ENCODE measurements at places on chromosomes 16 and 17.

DNA sequence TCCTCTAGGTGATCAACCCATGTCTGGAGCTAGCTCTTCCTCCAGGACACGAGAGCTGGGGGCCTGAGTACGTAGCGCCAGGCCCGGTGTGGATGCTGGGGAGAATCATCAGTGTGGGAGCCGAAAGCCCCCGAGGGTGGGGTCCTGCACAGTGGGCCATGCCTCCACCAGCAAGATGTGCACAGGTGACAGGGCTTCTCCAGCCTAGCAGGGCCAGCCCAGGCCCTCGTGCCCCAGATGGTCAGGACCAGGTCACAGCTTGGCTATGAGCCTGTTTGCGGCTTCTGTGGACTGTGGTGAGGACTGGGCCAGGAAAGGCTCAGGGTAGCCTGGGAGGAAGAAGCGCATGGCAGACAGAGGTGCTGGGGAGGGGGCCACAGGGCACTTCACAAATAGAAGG, 7.8 kb downstream of the MPG start:
- DNase-seq = no peak

- no peak for DNase-seq
Observed at GRCh38 chr17:48644910-48645557, 18.9 kb upstream of the HOXB9 start.

DNA sequence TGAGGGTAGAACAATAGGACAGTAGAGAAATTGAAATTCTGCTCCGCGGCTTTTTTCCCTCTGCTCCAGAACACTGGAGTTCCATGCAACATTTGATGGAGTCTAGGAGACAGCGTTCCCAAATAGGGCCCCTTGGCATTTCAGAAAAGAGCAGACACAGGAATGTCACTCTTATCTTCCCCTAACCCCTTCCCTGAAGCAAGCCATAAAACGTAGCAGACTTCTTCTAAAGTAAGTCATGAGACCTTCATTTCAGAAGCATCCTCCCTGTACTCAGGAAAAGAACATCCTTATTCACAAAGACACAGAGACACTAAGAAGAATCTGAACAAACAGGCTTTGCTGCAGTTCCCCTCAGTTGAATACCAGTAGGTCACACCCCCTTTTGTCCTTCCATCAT, 296.1 kb upstream of the SOX9 start:
- DNase-seq = no peak

DNA sequence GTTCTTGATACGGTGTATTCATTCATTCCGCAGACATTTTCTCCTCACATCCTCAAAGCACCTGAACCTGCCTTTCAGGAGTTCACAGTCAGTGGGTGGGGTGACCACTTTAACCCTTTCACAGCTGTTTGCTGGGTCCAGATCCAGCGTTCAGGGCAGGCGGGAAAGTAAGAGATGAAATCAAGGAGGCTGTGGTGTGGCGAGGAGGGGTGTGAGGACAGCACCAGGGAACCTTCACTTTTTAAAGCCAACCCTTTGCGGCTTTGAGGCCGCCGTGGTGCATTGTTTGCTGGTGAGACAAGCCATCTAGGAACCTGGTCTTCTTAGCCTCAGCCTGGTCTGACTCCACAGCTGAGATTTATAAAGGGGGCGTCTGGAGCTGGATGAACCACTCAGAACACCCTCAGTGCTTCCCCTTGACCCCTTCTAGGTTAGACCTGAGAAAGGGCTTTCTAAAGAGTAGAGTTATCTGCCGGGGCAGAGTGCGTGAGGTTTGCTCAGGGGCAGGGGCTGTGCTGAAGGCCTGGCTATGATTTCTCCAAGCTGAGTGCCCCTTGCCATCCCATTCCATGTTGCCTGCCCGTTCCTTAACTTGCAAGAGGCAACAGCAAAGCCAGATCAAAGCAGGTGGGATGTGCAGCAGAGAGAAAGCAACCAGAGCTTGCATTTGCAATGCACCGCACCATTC, 933 bp downstream of the CCR7 start:
- DNase-seq = no peak

- DNase-seq = no peak
Observed at GRCh38 chr16:70158261-70158939, 15.2 kb upstream of the CLEC18C start.

DNA sequence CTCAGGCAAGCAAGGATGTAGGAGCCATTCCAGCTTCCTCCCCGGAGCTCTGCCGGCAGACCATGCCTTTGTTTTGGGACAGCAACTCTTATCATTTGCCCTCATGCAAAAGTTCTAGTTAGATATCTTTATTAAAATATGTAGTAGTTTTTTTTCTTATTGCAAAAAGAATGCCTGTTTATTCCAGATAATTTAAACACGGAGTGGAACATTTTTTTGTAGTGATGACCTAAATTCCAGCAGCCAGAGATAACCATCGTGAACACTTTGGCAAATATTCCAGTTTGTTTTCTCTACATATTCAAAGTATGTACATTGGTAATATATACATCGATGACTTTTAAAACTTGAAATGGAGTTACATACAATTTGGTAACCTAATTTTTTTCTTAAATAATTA, 54.8 kb downstream of the CRISPLD2 start:
- DNase-seq = no peak

DNA sequence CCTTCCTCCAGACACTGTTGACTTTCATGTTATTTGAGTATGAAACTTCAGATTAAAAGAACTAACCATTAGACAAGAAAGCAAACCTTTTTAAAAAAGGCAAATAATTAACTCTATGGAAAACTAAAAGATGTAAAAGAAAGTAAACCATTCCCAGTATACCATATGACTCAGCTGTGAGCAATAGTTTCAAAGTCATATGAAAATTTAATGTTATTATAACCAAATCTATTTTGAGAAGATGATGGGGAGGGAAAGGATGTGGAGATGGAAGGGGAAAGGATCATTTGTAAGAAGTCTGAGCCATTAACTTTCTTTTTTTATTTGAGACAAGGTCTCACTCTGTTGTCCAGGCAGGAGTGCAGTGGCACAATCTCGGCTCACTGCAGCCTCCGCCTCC, 131.8 kb downstream of the IRX5 start:
- no peak for DNase-seq

DNA sequence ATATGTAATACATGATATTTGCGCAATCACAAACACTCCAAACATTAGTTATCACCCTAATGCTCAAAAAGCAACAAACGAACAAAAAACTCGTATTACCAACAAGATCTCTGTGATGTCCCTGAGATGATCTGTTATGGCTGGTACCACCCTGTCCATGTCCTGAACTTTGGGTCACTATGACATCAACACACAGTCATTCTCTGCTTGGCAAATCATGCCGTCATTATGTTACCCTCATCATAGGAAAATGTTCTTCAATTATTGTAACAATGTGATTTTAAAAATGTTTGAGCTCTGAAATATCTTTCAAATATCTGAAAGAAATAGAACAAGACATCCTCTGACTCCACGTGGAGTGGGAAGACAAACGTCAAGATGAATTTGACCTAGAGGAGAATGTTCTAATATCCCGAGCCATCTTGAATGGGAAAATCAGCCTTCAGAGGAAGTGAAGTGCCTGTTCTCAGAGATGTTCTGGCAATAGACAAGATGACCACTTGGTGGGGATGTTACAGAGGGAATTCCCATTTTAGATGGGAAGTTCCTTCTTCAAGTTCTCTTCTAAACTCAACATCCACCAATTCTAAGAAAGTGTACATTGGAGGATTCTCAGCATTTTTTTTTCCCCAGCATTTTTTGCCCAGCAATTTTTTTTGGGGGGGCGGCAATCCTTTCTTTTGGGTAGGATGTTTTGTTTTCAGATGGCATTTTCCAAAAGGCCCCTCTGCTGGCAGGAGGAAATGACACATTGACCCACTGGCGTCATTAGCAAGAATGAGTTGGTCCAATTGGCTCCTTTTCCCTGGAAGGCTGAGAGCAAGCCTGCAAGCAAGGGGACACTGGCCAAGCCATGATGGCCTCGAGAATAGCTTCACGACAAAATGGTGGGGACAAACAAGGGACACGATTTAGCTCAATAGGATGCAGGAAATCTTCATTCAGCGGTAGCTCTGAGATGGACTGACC, 3.7 kb upstream of the HSD17B2 start:
- no peak for DNase-seq
